ENCODE measurements at places on chromosomes 5 and 9.

DNA sequence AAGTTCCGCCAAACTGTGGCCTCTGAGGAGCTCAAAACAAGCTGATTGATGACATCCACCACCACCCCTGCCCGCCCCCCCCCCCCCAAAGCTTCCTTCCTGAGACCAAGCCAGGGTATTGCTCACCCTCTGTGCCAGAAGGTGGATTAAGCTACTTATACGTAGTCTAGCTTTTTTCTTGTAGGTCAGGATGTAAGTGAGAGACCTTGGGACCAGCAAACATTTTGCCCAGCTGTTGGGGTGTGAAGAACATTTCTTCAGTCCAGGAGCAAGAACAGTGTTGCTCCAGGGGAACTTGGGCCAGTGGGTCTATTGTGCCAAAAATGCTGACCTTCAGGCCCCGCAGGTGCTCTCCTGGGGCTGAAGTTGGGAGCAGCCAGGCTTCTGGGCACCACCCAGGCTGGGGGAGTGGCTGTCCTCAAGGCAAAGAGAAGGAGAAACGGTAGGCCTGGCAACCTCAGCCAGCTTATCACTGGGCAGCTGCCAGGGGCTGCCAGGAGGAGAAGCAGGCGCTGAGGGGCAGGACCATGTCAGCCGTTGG is 18.0 kb downstream of the NEURL1B start:
- no peak for DNase-seq

DNA sequence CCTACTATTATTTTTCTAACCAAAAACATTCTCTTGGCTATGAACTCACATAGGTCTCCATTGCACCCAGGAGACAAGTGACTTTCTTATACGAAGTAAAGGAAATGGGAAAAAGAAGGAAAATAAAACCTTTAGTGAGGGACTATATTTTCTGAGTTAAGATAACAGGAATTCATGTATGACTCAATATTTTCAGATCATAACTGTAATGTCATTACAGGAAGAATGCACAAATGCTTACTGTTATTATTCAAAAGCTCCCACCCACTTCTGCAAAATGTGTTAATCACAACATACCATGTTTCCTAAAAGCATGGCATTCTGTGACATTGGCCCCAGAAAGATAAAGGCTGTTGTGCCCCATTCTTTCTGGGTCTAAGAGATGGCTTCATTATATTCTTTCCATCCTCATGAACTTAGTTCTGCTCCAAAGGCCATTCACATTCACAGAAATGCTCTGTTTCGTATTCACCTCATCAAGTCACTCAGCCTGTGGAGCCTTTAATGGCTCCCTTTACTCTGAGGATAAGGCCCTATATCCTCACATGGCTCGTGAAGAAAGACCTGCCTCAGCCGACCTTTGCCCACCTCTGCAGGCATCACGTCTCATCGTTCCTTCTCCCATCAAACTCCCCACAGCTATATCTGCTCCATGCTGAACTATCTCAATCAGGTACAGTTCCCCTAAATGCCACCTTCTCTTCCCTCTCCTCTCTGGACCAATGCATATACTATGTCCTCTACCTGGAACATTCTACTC is 77.0 kb downstream of the ABCA1 start:
- DNase-seq, result no peak

DNA sequence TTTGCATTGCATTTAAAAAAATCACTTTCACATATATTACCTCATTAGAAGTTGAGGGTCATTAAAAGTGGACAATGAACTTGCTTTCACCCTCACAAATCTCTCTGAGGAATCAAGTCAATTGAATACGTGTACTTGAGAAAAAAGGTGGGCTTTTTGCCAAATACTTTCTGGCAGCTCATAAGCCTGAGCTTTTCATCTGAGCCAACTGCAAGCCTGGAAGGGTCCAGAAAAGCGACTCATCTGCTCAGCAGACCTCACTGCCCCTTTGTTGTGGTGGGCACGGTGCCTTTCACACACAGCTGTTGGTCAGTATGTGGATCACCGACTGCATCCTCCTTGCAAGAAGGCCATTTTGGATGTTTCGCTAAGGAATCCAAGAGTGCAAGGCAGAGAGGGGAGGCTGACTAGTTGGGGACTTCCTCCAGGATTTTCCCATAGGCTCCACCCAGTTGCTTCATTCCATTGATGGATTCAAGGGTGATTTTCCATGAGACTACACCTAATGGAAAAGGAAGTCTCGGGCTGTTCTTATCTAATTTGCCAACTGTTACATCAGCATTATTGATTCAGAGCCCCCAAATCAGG is 564.7 kb downstream of the PDE4D start:
- DNase-seq, result no peak

- no peak for DNase-seq
These were observed 53.0 kb upstream of the WWC1 start for GRCh38 chr5:168238463-168238862.

GRCh38 chr5:32776200-32776599 is 65.1 kb downstream of the NPR3 start:
- DNase-seq, result no peak

- DNase-seq, result no peak
These were observed 150.3 kb downstream of the CDH18 start for GRCh38 chr5:19837536-19838174.

All from breast epithelium (tissue), 4 donors.